ENCODE measurements at places on chromosomes 6 and 20.
A peak's percentile ranks its signal among the peaks of the same experiment; 100 is the strongest.

DNA sequence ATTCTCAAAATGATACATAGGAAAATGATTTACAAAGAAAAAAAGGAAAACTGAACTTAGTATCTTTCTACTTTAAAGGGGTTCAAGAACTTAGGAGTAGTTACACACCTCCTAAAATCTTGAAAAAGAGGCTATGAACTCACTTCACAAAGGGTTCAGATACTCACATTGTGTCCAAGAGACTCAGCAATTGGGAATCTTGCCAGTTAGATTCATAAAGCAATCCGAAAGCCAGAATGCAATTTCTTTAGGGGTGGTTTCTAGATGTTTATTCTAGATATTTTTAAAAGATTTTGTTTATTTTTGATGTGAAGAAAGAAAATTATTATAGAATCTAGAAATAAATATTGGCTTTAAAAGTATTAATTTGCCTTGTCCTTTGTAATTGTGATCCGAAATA lies 1.7 kb upstream of the MYB start:
- no peak for DNase-seq

GRCh38 chr6:4574007-4574406 lies 202.2 kb upstream of the CDYL start:
- DNase-seq, result peak; percentile 75

DNA sequence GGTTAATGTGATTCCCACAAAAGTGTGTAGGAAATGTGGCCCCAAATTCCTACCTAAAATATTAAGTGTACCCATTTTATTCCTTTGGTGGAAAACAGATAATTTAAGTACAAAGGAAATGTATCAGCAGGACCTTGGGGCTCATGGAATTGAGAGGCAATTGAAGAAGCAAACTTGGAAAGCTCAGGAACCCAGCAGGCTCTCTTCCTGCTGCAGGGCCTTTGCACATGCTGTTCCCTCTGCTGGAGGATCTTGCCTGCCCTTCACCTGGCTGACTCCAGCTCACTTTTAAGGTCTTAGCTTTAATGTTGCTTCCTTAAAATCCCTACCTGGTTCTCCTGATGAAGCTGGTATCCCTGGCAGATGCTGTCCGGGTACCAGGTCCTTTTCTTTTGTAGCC lies 9.8 kb upstream of the BLCAP start:
- DNase-seq, result no peak

DNA sequence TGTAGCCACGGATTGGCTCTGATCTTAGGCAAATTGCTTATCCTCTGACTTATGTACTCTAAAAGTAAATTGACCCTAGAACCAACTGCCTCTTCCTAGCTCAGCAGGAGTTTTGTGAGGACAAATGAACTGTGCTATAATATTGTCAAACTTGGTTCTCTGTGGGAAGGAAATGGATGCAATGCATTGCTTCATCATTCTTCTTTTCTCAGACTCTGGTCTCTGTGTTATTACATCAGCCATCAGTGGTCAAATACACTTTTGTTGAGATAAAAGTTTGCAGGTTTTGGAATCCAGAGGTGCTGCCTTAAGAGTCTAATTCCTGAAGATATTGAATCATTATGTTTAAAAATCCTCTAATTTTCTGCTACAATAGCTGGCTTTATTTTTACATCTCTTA lies 64.9 kb downstream of the SLC24A3 start:
- no peak for DNase-seq

GRCh38 chr6:12150812-12151432 lies 138.8 kb downstream of the HIVEP1 start:
- DNase-seq, result no peak

DNA sequence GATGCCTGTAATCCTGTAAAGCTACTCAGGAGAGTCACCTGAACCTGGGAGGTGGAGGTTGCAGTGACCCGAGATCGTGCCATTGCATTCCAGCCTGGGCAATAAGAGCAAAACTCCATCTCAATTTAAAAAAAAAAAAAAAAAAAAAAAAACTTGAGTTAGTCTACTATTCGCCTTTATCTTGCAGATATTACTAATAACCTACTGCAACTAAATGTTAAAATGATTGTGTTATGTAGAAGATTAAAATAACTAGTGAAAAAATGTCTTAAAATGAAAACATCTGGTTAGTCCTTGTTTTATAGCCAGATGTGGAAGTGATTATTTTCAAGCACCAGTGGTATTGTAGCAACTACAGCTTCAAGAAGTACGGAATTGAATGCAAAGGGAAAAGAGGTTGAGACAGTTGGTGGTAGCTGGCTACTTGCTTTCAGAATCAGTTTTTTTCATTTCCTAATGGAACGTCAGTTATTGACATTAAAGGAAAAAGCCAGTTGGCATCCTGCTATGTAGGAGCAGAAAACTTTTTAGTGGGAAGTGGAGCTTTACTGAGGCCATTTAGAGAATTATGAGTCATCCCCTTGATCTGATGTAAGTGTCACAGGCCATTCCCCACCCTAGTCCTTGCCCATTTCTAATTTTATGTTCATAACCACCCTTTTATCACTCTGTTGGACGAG lies 43.8 kb upstream of the DYNLRB1 start:
- peak; percentile 29 for DNase-seq

- no peak for DNase-seq
These were observed 8.6 kb upstream of the LY6G5C start for GRCh38 chr6:31689249-31690110.

- DNase-seq, result no peak
These were observed 109.0 kb downstream of the MCHR2 start for GRCh38 chr6:99885051-99885450.

- peak; percentile 92 for DNase-seq
These were observed 131.3 kb downstream of the GJA10 start for GRCh38 chr6:90025523-90026061.

DNA sequence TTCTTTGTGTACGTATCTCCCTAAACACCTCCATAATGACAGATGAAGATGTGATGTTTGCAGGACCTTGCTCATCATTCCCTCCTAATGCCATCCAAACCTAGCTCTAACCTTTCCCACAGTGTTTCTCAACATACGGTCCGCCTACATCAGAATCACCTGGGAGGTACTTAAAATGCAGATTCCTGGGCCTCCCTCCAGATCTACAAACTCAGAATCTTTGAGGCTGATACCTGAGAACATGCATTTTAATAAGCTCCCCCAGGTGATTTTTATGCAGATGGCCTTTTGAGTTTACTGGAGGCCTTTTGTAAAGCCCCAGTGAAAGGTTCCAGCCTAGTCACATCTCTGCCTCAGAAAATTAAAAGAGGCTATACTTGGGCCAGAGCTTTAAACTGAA lies 40.5 kb downstream of the METTL24 start:
- DNase-seq, result no peak
